Activated T-cell treated with anti-CD3 and anti-CD28 coated beads, Interleukin-2, amount 50 U/mL, for 48 hours (primary cell): ENCODE measurements at places on chromosomes 6 and 20.

DNA sequence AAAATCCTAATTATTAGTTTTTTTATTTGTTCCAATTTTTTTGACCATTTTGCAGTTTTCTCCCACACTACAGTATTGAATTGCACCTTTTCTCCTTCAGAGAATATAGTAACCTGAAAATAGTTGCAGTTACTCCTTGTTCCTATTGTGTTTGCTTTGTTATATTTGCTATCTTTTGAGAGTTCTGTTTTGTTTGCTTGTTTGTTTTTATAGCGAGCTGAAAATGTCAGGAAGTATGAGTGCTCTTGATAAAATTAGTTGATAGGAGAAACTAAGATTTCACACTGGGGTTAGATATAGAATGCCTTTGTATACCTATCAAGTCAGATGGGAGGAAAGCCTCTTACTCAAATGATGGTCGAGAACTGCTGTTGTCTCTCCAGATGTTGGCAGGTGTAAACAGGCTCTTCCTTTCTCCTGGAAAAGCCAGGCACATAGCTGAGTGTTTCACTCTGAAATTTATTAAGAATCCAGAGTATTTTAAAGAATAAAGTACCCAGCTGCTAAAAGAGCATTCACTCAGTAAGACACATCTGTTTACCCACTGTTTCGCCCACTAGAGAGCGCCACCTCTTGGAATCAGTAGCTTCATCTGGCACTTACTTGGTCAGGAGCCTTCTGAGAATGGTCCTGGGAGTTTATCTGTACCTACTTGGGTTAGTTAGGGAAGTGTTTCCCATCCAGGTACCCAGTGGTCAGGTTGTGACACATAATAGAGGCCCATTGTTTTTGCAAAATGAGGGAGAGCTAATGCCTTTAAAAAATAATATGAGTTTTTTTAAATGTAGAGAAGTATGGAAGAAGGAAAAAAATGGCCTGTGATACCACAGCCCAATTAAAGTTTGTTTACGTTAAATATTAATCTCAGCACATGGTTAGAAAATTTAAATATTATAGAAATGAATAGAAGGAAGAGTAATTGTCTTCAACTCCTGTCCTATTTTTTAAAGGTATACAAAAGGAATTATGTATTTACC is 11.2 kb downstream of the NT5DC1 start:
- peak; percentile 53 for DNase-seq

GRCh38 chr20:53786445-53787267 is 193.0 kb upstream of the ZNF217 start:
- DNase-seq = no peak

DNA sequence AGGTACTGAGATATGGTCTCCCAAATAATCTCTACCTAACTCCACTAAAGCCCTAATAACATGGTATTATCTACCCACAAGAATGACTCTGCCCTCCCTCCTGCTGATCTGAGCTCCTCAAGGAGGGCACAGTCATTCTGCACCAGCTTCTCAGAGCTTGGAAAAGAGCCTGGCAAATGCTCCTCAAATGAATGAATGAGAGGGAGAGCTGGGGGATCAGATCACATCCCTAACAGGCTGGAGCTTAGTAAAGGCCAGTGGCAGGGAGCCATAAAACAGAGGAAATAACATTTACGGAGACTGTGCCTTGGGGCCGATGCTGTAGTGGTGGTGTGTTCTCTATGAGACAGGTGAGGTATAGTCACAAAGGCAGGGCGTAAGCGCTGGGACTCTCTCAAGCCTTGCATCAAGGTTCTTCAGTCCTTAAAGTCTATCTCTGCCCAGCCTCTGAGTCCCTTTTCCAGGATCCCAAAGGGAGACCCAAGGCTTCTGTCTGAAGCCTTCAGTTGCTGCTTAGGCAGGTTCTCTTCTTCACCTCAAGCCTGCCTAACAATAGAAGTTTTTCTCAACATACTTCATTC is 7.2 kb upstream of the NNAT start:
- DNase-seq = no peak

DNA sequence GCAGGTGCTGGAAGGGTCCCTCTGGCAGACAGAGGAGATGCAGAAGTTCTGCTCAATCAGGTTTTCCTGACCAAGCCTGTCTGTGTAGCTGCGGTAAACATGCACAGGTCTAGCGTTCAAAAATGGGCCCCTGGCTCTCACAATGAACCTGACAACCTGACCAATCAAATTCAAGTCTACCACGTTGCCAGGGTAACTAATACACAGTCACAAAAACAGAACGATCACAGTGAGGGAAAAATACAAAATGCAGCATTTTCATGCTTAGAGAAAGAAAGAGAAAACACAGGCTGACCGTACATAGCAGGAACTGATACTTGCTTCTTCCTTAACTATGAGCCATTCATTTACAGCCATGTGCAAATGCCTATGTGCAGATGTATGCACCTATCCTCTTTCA is 353.1 kb upstream of the TSHZ2 start:
- no peak for DNase-seq

- DNase-seq = no peak
Observed at GRCh38 chr20:420166-420620, 12.1 kb downstream of the RBCK1 start.

DNA sequence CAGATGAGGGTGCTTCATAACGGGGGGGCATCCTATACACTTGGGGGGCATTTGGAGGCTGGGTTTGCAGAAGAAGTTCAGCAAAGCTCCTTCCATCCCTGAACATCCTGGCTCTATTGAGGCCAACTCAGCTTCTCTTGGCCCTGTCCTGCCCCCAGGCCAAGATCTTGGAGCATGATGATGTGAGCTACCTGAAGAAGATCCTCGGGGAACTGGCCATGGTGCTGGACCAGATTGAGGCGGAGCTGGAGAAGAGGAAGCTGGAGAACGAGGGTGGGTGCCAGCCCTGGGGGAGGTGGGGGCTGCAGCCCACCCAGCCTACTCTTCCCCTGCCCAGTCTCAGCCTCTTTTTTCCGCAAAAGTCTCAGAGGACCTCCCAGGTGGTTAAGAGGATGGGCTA is 17.2 kb downstream of the GDAP1L1 start:
- DNase-seq = no peak

DNA sequence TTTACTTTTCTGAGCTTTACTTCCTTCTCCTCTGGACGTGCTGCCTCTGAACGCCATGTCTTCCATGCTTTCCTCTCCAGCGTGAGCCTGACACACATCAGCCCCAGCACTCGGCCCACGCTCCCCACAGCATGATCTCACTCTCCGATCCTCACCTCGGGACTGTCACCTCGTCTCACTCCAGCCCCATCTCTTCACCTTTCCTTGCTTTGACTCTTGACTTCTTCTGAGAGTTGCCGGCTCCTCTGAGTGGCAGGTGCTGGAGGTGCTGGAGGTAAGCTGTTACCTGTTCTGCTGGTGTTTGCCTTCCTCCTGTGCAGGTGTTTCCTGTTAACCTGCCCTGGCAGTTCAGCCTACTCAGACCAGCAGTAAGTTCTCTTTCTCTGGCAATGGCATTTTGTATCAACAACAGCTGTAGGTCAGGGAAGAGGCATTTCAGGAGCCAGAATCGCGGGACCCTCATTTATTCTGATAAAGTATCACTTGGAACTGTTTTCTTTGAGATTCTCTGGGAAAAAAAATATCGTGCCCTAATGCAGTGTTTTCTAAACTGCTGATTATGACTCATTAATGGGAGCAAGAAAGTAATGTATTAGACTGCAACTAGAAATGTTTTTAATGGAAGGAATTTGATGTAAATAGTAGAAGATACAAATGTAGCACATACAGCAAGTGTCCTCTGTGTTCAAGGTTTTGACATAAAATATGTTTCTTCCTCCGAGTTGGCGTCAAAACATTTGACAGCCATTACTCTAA is 106.5 kb downstream of the ARID1B start:
- peak; percentile 59 for DNase-seq

DNA sequence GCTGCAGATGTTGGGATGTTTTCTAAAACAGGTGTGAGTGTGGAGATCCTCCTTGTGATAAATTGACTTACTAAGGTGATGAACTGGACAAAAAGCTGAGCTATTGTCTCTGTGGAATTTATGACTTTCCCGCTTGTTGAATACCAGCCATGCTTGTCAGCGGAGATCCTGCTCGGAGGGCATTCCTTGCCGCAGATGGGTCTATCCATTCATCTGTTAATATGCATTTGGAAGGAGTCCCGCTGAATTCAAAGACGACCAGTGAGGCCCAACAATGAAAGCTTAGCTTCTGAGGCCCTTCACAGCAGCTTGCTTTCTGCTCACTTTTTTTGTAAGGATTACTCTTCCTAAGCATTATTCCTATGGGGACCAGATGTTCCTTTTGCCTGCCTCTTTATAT is 124.9 kb downstream of the TIAM2 start:
- DNase-seq = no peak

DNA sequence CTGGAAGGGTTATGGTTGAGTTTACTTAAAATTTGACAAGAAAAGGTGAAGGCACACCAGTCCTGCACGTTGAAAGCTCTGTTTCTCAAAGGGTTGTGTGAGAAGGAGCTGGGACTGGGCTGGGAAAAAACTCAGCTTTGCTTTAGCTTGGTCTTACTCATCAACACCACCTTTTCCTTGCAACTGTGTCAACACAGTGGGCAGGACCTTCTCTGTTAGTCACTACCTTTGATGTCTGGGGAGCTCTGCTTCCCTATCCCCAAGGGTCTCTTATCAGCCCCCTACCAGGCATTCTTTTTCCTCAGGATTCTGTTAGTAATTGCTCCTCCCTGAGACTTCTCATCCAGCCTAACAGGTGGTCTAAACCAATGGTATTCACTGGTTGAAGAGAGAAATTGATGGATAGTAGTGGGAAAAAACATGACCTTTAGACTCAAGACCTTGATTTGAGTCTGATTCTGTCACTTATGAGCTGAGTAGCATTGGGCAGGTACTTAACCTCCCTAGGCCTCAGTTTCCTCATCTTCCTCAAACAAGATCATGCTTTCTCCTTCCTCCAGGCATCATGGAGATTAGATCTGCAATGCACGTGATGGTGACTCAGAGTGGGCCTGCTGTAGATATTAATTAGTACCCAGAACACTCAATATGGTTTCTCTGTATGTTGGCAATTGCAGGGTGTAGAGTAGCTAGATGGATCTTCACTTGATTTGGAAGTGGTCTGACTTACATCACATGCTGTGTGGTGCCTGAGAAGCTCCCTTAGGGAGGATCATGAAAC is 17.2 kb upstream of the FOXA2 start:
- DNase-seq = no peak

- DNase-seq = no peak
Observed at GRCh38 chr6:70673601-70674000, 5.9 kb downstream of the SMAP1 start.

- DNase-seq = no peak
Observed at GRCh38 chr20:12504779-12505178, 504.0 kb upstream of the SPTLC3 start.

GRCh38 chr6:90194371-90194841 is 102.2 kb downstream of the BACH2 start:
- DNase-seq = no peak

DNA sequence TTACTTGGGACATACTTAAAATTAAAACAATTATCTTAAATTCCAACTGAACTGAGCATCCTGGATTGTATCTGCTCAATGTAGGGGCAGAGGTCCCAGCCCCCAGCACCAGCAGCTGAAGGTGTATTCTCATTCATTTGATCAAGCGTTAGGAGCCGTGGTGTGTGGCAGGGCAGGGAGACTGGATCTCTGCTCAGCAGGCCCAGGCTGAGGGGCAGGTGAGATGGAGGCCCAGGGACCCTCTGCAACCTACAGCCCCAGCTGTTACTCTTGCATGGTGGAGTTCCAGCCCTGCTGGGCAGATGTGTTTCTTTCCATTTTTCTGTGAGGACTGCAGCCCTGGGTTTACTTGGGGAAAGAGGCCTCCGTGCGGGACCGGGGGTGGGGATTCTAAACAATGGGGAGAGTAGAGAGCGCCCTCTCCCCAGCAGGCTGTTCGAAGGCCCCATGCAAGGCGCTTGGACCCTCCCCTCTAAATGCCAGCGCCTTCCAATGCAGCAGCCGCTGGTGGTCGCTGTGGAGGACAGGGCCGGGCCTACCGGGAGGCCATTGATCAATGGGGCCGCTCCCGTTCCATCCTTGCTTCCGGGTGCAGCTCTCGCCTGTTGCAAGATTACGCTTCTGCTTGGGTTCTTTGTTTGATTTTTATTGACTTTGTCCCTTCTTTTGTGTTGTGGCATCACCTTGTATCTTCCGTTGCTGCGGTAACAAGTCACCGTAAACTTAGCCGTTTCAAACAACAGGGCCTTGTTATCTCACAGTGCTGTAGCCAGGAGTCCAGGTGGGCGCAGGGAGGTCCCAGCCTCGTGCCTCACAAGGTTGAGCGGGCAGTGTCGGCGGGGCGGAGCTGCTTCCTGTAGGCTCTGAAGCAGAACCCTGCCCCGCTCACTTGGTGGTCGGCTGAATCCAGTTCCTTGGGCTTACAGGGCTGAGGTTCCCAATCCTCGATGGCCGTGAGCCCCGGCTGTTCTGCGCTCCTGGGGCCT is 134.8 kb upstream of the PHACTR3 start:
- DNase-seq = no peak

DNA sequence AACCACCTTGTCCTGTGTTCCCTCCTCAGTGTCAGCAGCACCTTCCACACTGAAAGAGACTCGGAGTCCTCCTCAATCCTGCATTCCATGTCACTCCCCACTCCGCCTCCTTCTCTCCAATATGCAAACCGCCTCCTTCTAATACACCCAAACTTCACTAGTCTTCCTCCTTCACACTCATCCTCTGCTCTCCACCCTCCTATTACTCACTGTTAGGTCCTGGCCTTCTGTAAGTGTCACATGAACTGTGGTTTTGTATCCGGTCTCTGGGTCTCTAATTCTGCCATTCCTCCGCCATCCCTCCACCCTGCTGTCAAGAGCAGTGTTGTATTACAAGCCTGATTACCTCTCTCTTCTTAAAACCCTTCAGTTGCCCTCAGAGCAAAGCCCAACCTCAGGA is 200.5 kb upstream of the CDYL start:
- no peak for DNase-seq
